ENCODE measurements at places on chromosomes 3 and 15. TPM values are rescaled to one million over a fixed set of nuclear protein-coding genes. Genes with fewer than 3 reads are reported as not detected.
A peak's percentile ranks its signal among the peaks of the same experiment; 100 is the strongest.

Gene INSYN1
- polyA plus RNA-seq = 0.18 TPM

Gene AMIGO3
- 1.2 TPM for polyA plus RNA-seq

Gene NOX5
- 0.08 TPM for polyA plus RNA-seq

Gene GP9
- polyA plus RNA-seq = not detected

- no peaks in the 10 kb centered on the region for H3K36me3 ChIP-seq
- H3K4me3 ChIP-seq = no peak overlapping the region
- H3K27me3 ChIP-seq = peaks cover 10% of the 10 kb centered on the region
- no peak for DNase-seq
- H3K27ac ChIP-seq = no peak overlapping the region
Observed at GRCh38 chr3:198070871-198071270, 110.9 kb downstream of the LMLN start.

GRCh38 chr3:189954733-189955665, 165.7 kb downstream of the P3H2 start:
- H3K4me1 ChIP-seq = no peaks in the 10 kb centered on the region
- no peak overlapping the region for H3K4me3 ChIP-seq
- no peak overlapping the region for H3K27ac ChIP-seq
- no peaks in the 10 kb centered on the region for H3K36me3 ChIP-seq
- DNase-seq = no peak
- peaks cover 9% of the 10 kb centered on the region for H3K27me3 ChIP-seq

DNA sequence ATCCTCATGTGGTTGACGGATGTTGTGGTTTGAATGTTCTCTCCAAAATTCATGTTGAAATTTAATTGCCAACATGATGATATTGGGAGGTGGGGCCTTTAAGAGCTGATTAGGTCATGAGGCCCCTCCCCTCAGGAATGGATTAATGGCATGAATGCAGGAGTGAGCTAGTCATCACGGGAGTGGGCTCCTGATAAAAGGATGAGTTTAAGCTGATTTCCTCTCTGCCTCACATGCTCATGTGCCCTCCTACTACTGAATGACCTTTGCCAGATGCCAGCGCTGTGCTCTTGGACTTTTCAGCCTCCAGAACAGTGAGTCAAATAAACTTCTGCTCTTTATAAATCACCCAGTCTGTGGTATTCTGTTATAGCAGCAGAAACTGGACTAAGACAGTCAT, 111.2 kb downstream of the MYO5A start:
- H3K4me1 ChIP-seq = peaks cover 67% of the 10 kb centered on the region
- H3K36me3 ChIP-seq = no peaks in the 10 kb centered on the region
- peak overlapping the region; percentile 24 for H3K4me3 ChIP-seq
- no peaks in the 10 kb centered on the region for H3K27me3 ChIP-seq
- peak overlapping the region; percentile 97 for H3K27ac ChIP-seq

GRCh38 chr15:88238618-88239430, 17.7 kb downstream of the NTRK3 start:
- DNase-seq = no peak
- H3K4me3 ChIP-seq = no peak overlapping the region
- H3K36me3 ChIP-seq = no peaks in the 10 kb centered on the region
- H3K4me1 ChIP-seq = no peaks in the 10 kb centered on the region
- H3K27me3 ChIP-seq = no peaks in the 10 kb centered on the region

DNA sequence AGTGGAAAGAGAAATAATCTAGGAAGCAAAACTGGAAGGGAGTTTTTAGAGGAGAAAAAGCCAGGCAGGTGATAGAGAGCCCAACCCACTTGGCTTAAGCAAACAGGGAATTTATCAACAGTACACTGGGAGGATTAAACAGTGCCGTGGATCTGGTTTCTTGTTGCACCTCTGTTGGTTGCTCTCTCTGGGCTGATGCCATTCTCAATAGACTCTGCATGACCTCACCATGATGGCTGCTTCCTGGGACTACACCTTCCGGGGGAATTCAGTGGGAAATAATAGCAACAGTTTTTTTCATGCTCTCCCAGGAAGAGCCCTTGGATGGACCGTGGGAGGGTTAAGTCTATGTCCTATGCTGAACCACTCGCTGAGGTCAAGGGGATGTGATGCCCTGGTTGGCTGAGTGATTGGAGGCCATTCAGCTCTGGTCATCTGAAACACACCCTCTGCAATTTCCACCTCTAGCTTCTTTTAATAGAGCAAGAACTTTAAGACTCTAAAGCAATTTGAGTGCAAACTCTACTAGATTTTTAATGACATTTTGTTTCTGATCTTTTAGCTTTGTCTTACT, 74.2 kb downstream of the EPHB1 start:
- no peaks in the 10 kb centered on the region for H3K27me3 ChIP-seq
- no peak for DNase-seq
- no peak overlapping the region for H3K4me3 ChIP-seq
- H3K36me3 ChIP-seq = no peaks in the 10 kb centered on the region
- no peak overlapping the region for H3K27ac ChIP-seq
- no peaks in the 10 kb centered on the region for H3K4me1 ChIP-seq

- peak; percentile 80 for DNase-seq
- peaks cover 19% of the 10 kb centered on the region for H3K4me1 ChIP-seq
- H3K4me3 ChIP-seq = no peak overlapping the region
- H3K27ac ChIP-seq = peak overlapping the region; percentile 6
- H3K36me3 ChIP-seq = no peaks in the 10 kb centered on the region
- H3K27me3 ChIP-seq = no peaks in the 10 kb centered on the region
Observed at GRCh38 chr3:43748179-43748578, 57.4 kb downstream of the ABHD5 start.

DNA sequence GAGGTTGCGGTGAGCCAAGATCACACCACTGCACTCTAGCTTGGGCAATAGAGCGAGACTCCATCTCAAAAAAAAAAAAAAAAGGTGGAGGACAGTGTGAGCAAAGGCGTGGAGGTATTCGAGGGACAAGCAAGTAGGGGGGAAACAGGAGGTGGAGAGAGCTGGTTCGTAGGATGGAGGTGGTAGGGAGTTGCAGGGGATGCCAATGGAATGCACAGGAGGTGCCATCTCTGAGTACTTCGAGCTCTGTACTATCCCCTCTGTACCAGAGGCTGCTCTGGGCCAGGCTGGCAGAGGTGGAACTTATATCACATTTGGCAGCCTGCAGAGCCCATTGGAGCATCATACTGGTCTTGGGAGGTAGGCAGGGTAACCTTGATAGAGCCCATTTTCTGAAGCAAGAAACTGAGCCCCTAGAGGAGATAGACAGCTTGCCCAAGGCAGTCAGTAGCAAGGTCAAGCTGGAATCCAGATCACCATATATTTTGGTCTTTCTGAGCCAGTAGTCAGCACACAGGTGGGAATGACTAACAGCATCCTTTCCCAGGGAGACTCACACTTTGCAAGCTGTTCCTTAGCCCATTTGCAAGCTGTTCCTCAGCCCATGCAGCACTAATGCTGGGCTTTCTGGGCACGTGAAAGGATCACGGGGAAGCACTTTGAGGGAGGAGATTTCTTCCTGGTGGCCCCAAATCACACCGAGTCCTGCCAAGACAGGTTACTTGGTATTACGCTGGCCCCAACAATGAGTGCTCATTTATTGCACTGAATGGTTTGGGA, 9.2 kb upstream of the CCDC33 start:
- peaks cover 14% of the 10 kb centered on the region for H3K27me3 ChIP-seq
- no peaks in the 10 kb centered on the region for H3K36me3 ChIP-seq
- no peak overlapping the region for H3K4me3 ChIP-seq
- H3K4me1 ChIP-seq = no peaks in the 10 kb centered on the region

GRCh38 chr15:94524565-94524964, 293.2 kb downstream of the MCTP2 start:
- no peak for DNase-seq
- no peaks in the 10 kb centered on the region for H3K4me1 ChIP-seq
- H3K27ac ChIP-seq = no peak overlapping the region
- H3K27me3 ChIP-seq = no peaks in the 10 kb centered on the region

- H3K4me3 ChIP-seq = no peak overlapping the region
- no peak overlapping the region for H3K27ac ChIP-seq
- no peaks in the 10 kb centered on the region for H3K4me1 ChIP-seq
- no peak for DNase-seq
Observed at GRCh38 chr3:16329826-16330129, 64.8 kb downstream of the OXNAD1 start.

DNA sequence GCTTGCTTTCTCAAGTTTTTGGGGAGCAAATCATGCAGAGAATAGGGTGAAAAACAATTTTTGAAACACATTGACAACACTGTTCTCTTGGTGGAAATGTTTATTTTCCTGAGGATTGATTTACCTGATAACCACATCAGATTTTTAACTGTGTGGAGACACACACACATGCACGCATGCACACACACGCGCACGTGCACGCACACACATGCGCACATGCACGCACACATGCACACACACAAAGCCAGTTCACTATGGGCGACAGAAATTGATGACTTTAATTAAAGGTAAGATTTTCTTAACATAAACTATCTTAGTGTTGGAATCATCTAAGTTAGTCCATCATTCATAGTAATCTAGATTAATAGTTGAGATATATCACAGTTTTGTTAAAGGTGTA, 15.3 kb downstream of the LMLN start:
- no peaks in the 10 kb centered on the region for H3K4me1 ChIP-seq
- no peak overlapping the region for H3K4me3 ChIP-seq
- H3K27me3 ChIP-seq = no peaks in the 10 kb centered on the region
- DNase-seq = no peak
- H3K27ac ChIP-seq = no peak overlapping the region
- no peaks in the 10 kb centered on the region for H3K36me3 ChIP-seq

DNA sequence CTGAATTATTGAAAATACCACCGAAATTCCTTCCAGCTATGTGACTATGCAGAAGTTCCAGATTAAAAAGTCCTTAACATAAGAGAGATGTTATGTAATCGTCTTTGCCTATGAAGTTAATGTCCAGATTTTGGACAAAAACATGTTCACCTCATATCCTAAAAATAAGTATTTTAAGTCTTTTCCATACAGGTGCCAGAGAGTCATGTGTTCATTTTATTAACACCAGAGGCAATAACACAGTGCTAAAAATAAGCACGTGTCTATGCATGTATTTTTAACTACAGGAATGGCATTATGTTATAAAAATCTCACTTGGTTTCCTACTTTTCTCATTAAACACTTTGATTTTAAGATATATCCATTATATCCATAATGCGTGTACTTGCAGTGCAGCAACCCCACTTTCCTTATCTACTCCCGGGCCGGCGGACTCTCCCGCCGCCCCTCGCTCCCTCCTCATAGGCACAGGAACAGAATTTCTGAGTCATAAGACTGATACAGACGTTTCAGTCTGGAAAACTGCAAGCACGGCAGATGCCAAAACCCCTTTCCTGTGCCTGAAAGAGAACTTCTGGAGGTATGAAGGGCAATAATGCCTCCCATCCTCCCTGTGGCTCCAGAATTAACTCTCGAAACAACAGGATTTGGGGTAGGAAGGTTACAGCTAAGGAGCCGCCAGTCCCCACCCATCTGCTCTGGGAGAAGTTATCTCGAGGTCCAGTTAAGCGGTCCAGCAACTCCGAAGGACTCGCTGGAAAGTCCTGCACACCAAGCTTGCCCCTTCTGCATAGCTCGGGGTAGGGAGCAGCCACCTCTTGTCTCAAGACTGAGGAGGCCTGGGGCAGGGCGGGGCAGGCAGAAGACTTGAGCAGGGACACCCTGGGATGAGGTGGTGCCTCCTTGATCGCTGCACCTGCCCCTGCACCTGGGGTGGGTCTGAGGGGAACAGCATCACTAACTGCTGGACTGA, 22.3 kb upstream of the PSTPIP1 start:
- no peak overlapping the region for H3K27ac ChIP-seq
- no peaks in the 10 kb centered on the region for H3K27me3 ChIP-seq
- DNase-seq = peak; percentile 85
- H3K4me3 ChIP-seq = peak overlapping the region; percentile 18
- no peaks in the 10 kb centered on the region for H3K36me3 ChIP-seq

GRCh38 chr3:113516115-113516505, 1.2 kb upstream of the SPICE1 start:
- H3K4me1 ChIP-seq = peaks cover 9% of the 10 kb centered on the region
- H3K4me3 ChIP-seq = no peak overlapping the region

- H3K4me3 ChIP-seq = no peak overlapping the region
- peak; percentile 97 for DNase-seq
- no peaks in the 10 kb centered on the region for H3K27me3 ChIP-seq
- peaks cover 68% of the 10 kb centered on the region for H3K4me1 ChIP-seq
- peak overlapping the region; percentile 97 for H3K27ac ChIP-seq
Observed at GRCh38 chr3:43389388-43390254, 103.3 kb downstream of the SNRK start.

- H3K27me3 ChIP-seq = no peaks in the 10 kb centered on the region
- H3K4me3 ChIP-seq = no peak overlapping the region
- no peaks in the 10 kb centered on the region for H3K36me3 ChIP-seq
Observed at GRCh38 chr3:7025581-7026300, 164.8 kb downstream of the GRM7 start.

DNA sequence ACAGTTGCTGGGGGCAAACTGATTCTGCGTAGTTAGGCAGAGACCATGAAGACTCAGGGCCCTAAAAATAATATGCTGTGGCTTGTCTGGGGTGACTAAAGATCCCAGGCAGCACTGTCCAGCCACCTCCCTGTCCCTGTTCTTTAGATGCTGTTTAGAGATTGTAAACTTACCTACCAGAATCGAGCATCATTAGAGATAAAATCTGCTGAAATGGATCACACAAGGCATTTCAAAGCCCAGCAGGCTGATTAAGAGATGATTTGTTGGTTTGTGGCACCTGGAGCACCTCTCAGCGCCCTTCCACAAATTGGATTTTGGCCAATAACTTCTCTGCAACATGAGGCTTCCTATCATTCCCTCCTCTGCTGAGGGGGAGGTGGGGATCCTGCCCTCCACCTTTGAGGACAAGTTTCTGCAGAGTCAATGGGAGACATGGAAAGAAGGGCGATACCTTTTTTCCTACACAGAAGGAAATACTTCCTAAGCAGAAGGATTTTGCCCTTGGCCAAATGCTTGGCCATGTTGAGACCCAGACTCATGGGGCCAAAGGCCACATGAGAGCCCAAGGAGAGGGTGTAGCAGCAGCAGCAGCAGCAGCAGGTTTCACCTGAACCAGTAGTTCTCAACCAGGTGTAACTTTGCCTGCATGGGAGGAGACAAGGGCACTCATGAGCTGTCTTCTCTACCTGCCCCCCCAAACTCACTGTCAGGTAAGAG, 37.5 kb downstream of the SEMA5B start:
- peaks cover 50% of the 10 kb centered on the region for H3K27me3 ChIP-seq
- H3K36me3 ChIP-seq = no peaks in the 10 kb centered on the region
- no peak for DNase-seq
- no peaks in the 10 kb centered on the region for H3K4me1 ChIP-seq
- no peak overlapping the region for H3K4me3 ChIP-seq
- no peak overlapping the region for H3K27ac ChIP-seq

DNA sequence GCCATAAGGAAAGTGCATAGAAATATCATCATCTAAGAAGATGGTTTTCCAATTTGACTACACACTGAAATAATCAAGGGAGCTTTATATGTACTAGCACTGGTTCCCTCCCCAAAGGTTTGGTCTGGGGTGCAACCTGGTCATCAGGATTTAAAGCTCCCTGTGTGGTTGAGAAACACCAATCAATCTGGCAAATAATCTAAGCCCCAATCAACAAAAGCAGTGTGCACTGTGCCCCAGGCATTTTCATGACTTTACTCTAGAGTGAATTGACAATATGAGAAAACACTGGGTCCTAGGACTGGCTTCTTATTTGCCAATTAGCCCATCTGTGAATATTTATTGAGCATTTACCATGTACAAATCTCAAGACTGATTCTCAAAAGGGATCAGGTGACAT, 255.1 kb downstream of the MEIS2 start:
- no peak overlapping the region for H3K27ac ChIP-seq
- H3K36me3 ChIP-seq = no peaks in the 10 kb centered on the region
- H3K27me3 ChIP-seq = peaks cover 36% of the 10 kb centered on the region
- DNase-seq = no peak

All from endothelial cell of umbilical vein (primary cell).